ENCODE measurements at places on chromosomes 6 and 20.

DNA sequence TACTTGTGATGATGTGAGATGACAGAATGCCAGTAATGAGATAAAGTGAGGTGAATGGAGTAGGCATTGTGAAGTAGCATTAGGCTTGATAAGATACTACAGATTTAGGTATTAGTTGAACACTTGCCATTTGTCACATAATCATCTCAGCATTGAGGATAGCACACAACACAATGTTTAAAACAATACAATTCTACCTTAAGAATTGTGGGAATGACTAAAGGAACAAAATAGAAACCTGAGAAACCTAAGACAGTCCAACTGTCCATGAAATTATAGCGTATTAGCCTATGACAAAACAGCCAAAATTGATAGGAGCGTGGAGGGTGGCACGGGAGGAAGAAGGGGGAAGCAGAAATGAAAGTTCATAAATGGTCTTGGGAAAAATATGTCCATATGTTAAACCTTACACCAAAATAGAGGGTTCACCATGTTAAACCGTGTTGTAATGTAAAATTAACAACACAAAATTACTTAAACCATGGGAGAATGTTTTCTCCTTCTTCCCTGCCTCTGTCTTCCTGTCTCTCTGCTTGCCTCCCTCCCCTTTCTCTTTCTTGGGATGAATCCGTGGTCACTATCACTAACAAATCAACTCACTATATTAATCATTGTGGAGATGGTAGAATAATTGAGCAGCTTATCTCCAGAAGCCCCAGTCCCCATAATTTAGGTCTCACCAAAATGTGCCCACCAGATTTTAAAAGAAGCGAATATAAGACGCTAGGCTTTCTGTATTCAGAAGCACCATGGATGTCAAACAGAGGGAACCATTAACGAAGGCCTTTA lies 33.0 kb upstream of the HFE start:
- no peak for DNase-seq

DNA sequence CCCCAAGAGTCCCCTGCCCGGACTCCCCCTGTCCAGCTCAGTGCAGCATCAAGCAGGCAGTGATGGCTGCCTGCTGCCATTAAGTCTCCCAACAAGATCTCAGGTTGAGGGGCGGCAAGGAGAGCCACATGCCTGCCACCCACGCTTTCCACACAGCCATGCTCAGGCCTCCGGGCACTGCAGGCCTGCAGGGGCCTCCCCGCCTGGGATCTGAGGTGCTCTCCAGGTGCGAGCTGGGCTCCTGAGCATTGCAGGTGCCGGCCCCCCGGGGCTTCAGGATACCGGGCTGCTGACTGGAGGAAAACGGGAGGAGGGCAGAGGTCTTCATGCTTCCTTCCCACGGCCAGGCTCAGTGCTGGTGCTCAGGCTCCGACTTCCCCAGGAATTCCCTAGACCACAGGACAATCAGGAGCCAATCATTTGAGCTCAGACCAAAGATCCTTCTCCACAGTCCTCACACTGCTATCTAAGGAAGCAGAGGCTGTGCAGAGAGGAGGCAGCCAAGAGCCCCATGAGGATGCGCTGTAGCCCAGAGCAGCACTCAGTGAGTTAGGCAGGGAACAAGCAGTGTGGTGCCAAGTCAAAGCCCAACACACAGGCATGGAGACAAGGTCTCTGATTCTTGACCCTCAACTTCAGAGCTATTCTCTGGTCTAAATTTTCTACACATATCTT lies 52.7 kb downstream of the PYGB start:
- no peak for DNase-seq

- DNase-seq = no peak
Measured at GRCh38 chr6:5433324-5433723, 172.0 kb downstream of the FARS2 start.

DNA sequence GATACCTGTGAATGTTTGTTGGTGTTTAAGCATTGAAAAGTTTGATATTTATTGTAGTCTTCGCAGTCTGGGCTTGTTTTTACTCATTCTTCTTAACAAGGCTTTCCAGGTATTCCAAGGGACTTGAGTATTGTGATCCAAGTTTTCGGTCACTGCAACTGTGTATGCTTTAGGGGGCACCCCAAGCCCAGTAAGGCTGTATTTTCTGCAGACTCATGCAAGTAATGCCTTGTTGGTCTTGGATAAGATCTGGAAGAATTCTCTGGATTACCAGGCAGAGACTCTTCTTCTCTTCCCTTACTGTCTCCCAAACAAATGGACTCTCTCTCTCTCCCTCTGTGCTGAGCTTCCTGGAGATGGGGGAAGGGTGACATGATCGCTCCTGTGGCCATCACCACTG lies 82.1 kb downstream of the RFPL4B start:
- no peak for DNase-seq

GRCh38 chr6:161171207-161171606 lies 102.7 kb downstream of the AGPAT4 start:
- no peak for DNase-seq

GRCh38 chr6:48610846-48611245 lies 499.8 kb upstream of the PTCHD4 start:
- no peak for DNase-seq

- peak; percentile 86 for DNase-seq
Measured at GRCh38 chr6:107657755-107658461, 166.2 kb downstream of the SCML4 start.

DNA sequence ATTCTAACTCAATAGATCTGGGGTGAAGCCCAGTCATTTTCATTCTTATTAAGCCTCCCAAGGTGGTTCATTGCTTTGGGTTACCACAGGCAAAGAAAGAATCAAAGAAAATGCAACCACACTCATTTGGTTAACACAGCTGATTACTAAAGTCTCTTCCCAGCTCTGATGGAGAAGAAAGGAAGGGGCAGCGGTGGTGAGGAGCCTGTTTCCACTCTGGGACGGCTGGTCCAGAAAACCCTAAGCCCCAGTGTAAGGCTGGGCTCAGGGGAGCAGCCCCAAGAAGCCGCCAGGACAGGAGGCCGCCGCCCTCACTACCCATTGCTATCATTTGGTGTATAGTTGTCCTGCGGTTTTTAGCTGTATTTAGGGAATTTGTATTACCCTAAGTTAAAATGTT lies 226.9 kb downstream of the CD83 start:
- DNase-seq = no peak

DNA sequence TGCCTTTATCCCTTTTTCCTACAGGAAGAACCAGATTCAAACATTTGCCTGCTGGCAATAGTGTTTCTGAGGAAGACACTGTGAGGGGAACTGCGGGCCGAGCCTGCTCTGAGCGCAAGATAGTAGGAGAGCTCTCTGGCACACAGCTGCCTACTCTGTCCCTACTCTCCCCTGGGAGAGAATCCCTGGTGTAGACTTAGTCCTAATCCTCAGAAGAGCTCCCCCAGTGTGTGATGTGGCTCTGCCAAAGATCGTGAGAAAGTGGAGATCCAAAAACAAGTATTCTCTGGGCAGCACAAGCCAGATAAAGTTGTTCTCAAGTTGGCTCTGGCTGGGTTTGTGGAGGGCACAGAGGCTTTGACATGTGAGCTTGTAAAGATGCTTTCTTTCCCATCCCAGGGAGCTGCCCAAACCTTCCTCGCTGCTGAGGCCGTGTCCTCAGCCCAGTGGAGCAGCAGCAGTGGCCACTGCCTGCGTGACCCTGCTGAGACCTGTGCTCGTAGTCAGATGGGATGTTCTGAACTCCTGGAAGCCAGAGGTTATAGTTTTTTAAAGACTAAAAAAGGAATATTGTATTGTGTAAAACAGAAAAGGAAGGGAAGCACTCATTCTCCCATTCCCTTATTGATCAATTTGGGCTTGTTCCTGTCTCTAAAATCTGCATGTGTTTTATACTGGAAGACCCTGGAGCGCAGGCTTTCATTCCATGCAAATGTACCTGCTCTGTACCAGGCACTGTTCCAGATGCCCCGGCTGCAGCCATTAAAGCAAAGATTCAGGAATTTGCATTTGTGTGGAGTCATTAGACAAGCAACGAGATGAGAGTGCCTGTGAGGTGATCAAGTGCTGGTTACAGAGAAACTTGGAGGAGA lies 30.7 kb downstream of the PNLDC1 start:
- DNase-seq = no peak

GRCh38 chr20:3885715-3886114 lies 3.5 kb upstream of the PANK2 start:
- no peak for DNase-seq

DNA sequence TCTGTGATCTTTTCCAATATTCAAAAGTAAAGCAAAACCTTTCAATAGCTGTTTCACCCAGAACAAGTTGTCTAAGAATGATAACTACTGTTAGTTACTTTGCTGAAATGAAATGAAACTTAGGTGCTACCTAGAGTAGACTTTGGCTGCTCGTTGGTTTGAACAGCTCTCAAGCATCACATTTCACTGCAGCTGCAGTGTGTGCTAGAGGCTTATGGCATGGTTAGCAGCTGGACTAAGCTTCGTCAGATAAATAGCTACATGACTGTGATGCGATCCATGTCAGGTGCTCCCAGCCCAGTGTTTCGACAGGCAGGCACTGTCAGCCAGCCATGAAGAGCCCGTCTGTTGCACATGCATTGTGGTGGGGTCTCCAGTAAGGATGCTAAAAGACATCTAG lies 201.1 kb downstream of the TFAP2B start:
- DNase-seq = no peak

- DNase-seq = no peak
Measured at GRCh38 chr6:40717411-40718057, 130.4 kb upstream of the LRFN2 start.

DNA sequence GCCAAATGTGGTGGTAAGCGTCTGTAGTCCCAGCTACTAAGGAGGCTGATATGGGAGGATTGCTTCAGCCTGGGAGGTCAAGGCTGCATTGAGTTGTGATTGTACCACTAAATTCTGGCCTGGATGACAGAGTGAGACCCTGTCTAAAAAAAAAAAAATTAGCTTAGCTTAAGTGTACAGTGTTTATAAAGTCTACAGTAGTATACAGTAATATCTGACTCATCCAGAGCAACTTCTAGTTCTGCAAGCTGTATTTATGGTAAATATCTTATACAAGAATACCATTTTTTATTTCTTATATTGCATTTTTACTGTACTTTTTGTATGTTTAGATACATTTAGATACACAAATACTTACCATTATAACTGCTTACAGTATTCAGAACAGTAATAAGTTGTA lies 58.1 kb downstream of the UQCC1 start:
- DNase-seq = no peak

DNA sequence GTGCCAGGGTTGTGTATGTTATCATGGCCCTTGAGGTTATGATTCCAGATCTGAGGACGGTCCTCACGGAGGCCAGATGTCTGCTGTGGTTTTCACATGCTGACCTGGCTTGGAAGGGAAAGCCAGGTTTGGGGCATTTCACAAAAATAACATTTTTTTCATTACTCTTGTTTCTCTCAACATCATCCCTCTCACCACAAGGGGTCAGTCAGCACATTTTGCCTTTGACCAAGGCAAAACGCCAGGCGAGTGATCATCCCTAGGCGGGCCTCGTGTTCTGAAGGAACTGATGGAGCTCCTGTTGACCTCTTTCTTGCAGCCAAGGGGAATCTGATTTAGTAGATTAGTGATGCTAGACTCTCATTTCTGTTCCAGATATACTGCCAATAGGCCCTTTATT lies 133.5 kb downstream of the TBC1D7 start:
- peak; percentile 70 for DNase-seq

DNA sequence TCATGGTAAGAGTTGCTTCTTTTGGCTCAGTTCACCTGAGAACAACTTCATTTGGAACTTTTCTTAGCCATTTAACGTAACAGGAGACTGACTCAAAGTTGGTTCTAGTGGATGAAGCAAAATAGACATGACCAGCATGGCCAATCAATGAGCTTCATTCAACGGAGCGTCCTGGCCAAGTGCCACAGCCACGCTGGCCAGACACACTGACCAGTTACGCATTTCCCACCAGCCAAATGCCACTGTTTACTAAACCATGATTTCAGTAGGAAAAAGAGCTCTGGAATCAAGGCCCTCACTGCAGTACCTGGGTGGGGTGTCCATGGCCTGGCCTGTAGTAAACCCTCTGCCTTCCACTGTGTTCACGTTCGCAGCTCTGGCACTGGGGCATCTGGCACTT lies 80.4 kb downstream of the POPDC3 start:
- no peak for DNase-seq

DNA sequence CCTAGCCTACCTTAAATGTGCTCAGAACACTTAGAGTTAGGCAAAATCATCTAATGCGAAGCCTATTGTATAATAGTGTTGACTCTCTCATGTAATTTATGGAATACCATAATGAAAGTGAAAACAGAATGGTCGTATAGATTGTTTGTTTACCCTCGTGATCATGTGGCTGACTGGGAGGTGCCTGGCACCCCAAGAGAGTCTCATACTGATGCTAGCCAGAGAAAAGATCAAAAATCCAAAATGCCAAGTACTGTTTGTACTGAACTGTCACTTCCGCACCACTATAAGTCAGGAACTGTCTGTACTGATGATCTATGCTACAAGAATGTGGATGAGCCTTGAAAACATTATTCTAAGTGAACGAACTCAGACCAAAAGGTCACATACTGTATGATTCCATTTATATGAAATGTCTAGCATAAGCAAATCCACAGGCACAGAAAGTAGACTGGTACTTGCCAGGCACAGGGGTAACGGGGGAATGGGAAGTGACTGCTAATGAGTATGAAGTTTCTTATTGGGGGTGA lies 22.4 kb downstream of the ZMYND8 start:
- peak; percentile 84 for DNase-seq

DNA sequence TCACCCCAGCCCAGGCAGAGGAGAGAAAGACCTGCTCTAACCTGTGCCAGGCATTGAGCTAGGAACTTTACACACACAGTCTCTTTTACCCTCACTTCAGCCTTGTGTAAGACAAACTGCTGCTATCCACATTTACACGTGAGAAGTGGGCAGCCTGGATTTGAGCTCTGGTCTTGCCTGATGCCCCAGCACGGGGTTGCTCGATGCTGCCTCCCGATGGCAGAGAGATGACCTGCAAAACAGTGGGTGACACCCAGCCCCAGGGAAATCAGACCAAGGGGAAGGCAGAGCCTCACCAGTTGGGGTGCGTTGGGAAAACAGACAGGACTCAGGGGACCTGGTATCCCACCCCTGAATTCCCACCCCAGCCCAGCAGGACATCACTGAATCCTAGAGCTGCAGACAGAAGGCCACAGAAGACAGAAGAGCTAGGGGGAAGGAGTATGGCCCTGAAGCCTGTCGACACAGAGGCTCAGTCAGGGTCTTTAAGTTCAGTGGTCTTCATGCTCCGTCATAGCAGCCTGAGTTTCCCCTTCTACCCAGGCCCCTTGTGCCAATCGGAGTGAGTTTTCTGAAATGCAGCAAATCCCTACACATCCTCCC lies 990 bp downstream of the BPI start:
- peak; percentile 40 for DNase-seq

Measured in MG63 (cell line).